ENCODE measurements at places on chromosomes 7 and 10.

- DNase-seq = no peak
Observed at GRCh38 chr10:23190872-23191763, 994 bp upstream of the PTF1A start.

DNA sequence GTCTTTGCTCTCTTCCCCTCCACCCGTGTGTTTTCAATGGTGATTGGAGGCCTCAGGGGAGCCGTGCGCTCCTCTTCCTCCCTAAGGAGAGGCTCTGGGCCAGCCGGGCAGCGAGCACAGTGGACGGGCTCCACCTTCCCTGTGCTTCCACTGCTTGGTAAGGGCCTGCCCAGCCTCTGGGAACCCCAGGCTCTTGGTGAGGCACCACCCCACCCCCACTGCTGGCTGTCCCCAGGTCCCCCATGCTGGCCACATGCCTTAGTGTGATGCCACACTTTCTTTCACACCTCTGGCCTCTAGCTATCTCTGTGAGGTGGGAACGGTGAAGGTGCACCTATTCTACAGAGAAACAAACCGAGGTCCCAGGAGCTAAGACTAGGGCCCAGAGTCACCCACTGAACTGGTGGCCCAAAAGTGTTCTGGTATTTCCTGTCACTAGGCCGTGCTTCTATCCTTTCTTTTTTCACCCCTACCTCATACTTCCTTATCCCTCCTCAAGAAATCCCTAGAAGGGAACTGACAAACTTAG lies 53.3 kb downstream of the UNC5B start:
- no peak for DNase-seq

GRCh38 chr10:81027223-81027622 lies 489.5 kb downstream of the SH2D4B start:
- no peak for DNase-seq

- no peak for DNase-seq
Observed at GRCh38 chr7:29236649-29237048, 42.1 kb downstream of the CHN2 start.

GRCh38 chr7:5421714-5422395 lies 1.8 kb downstream of the TNRC18 start:
- no peak for DNase-seq

DNA sequence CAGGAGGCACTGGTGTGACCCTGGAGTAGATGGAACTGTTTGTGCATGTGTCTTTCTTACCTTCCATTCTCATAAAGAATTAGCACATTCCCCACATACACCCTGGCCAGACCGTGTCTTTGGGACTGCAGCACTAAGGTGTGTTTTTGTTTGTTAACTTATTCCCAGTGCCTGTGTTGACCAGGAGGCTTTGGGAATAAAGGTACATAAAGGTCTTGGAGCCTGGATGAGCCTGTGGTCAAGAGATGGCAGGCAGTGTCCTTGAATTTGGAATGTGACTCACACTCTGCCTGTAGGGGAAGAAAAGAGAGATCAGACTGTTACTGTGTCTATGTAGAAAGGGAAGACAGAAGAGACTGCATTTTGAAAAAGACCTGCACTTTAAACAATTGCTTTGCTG lies 137.6 kb downstream of the LYZL1 start:
- DNase-seq = no peak
